ENCODE measurements at places on chromosomes 3 and 15.
A peak's percentile ranks its signal among the peaks of the same experiment; 100 is the strongest.

GRCh38 chr3:141193066-141193830 is 38.4 kb upstream of the PXYLP1 start:
- DNase-seq: no peak

DNA sequence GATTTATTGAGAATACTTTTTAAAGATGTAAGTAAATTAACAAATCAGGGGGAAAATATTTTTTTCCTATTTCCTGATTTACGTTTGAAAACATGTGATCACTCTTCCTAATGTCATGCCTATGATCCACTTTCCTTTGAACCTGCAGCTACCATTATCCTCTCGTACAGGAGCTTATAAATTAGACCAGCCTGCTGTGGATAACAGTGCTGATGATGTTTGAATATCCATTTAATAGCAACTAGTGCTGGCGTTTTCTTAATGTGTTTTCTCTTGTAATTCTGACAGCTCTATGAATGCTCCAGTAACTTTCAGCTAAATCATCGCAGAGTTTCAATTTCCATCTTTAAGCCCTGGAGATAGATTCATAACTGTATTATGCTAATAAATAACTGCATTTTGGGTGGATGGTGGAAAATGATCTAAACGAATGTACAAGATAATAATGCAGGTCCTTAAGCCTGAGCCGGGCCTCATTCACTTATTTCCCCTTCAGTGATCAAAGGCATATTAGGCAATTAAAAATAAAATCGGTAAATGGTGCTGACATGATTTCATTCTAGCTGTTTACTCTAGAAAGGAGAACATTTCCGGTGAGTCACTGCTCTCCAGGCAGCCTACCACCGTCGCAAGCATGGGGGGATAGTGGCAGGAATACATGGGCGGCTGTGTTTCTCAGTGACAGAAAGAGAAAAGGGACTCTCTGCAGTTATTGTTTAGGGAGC is 58.5 kb upstream of the SLC24A5 start:
- DNase-seq: peak; percentile 21

DNA sequence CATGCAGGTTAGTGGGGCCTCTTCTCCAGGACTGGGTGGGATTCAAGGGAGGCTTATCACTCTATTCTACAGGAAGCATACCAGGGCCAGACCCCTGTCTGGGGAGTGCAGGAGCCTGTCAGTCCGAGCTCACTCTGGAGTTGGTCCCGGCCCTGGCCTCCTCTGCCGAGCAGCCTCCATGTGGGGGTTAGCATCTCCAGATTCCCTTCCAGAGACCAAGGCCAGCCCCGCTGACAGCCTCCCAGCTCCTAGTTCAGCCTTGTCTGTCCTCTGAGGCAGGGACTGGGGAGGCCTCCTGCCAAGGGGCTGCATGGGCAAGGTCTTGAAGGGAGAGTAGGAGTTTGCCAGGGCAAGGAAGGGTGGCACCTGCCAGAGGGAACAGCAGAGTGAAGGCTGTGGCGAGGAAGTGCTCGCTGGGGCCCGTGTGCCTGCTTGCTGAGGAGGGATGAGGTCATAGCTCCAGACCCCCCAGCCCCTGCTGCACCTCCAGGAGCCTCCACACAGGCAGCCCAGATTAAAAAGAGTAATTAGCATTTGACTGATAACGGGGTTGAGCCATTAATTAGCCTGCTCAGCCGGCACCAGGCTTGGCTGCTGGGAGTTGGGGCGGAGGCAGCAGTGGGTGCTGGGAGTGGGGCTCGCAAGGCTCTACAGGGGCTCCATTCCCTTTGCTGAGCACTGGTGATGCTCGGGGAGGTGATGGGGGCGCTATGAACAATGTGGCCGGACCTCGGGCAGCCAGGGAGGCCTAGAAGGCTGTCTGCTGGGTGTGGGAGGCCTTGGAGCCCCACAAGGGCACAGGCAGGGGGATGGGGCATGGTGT is 54.3 kb downstream of the DNAJB8 start:
- DNase-seq: no peak

DNA sequence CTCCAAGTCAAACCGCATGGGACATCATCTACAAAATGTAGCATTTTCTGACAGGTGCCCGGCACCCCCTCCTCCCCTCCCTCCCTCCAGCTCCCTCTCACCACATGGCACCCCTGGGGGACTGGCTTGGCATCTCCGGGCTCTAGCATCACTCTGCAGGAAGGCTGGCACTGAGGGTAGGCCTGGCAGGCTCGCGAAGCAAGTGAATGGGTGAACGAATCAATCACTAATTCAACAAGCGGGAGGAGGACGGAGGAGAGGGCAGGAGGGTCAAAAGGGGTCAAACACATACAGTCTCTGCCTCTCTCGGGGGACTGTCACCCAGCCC is 155.7 kb downstream of the NUP210 start:
- DNase-seq: no peak

DNA sequence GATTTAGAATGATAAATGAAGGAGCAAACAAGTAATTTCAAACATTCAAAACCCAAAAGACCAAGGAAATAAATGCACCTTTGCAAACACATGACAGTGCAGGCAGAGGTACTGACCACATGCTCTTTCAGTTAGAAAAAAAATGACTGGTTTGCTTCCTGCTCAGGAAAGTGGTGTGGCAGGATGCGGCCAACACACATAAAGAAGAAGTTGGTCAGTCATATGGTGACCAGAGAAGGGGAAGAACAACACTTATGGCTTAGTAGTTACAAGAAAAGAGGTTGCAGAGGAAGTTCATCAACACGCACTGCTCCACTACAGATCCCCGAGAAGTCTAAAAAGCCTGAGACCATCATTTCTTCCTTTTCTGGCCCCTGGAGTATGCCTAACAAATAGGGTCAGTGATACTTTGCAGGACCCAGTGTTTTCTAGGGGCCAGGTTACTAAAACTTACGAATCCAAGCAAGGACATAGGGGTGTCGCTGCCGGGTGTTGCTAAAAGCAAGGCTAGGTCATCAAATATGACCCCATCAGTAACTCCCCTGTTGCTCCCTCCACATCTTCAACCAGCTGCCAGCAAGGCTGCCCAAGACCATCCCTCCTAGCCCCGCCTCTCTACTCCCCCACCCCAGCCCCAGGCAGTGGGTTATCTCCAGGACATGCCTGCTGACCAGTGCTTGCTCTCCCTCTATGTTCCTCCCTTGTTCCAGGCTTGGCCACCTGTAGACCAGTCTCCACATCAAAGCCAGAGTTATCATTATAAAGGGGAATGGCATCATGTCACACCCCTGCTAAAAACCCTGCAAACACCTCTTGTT is 11.2 kb downstream of the ATP8B4 start:
- no peak for DNase-seq

GRCh38 chr3:48180021-48180420 is 8.2 kb downstream of the CDC25A start:
- DNase-seq: no peak

DNA sequence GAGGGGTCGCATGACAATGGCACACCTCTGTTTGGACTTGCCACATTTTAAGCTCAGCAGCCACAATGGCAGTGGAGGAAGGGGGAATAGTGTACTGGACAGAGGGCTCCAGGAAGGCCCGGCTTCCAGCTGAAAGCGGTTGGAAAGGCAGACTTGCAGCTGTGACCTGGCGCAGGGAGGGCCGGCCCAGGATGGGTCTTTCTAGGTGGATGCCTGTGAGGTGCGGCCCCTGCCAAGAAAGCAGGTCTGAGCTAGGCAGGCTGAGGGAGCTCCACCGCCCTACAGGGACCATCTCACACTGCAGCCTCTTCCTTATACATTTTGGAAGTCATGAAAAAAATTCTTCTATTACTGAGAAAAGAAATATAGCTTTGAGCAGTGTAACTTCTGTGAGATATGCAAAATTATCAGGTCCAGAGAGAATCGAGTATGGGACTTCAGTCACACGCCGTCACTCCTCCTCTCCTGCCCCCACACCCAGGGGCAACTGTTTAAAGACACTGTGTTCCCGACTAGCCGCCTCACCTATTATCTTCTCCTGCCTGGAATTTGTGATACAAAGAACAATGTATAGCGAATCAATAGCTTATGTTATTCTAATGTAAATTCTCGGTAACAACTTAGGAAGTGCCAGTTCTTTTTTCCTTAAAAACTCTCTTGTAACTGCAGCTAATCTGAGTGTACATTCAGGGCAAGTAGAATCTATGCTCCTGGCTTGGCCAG is 331.0 kb downstream of the OCA2 start:
- DNase-seq: no peak

DNA sequence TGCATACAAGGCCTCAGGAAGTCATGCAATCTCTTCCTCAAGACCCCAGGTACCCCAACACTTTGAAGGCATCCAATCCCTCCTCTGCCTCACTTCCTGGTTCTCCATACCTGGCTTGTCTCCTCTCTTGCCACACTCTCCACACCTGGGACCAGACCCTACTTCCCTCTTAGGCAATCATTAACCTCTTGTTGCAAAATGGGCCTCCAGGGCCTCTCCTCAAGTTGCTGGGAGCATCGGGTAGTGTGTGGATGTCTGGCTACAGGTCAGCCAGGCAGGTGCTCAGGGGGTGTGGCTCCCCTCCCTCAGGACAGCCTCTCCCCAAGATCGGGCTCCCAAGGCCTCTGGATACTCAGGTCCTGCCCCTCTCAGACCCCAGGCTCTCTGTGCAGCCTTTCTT is 8.6 kb downstream of the PLA2G4E start:
- no peak for DNase-seq

- DNase-seq: no peak
Measured at GRCh38 chr15:85685356-85685755, 109.4 kb downstream of the KLHL25 start.

GRCh38 chr15:90436952-90437351 is 48.9 kb downstream of the IQGAP1 start:
- no peak for DNase-seq

DNA sequence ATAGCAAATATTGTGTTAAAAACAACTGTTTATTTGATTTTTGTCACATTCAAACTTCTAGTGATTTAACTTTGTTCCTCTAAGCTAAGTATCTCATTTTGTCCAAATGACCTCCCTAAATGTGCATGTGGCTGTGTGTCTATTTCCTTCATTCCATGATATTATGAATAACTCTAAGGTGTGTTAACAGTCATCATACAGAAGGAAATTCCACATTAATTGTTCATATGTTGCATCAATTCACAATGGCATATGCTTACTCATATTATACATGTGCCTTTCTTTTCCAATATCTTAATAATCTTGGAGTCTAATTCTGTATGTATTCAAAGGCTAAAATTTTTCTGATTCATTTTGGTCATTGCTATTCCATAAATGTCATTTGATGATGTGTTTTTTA is 186.4 kb downstream of the WDR72 start:
- DNase-seq: no peak

DNA sequence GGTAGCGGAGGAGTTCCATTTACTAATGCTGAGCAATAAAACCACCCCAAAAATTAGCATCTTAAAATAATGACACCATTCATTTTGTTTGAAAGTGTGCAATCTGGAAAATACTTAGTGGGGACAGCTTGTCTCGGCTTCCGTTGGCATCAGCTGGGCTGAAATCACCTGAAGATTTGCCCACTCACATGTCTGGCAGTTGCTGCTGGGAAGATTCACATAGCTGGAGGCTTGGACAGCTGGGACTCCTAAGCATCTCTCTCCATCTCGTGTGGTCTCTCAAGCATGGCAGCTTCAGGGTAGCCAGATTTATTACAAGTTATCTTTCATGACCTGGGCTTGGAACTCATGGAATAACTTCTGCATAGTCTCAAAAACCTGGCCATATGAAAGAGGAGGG is 38.4 kb upstream of the BFSP2 start:
- DNase-seq: no peak

GRCh38 chr15:57343048-57343447 is 33.3 kb upstream of the CGNL1 start:
- DNase-seq: no peak

DNA sequence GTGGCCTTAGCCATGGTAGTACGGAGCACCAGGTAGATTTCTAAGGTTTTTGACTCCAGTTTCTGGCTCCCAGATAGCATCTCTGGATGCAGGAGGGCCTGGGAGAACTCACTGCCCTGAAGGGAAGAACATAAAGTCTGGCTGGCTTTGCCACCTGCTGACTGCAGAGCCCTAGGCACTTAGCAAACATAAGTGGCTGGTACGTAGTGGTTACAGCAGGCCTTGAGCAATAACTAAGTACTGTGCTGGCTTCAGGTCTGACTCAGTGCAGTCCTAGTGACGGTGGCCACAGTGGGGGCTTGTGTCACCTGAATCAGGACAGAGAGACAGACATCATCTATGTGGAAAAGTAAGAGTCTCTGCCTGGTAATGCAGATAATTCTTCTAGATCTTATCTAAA is 871.1 kb downstream of the PDCD6IP start:
- DNase-seq: no peak

- DNase-seq: no peak
Measured at GRCh38 chr3:147422601-147423536, 13.7 kb downstream of the ZIC1 start.

- DNase-seq: peak; percentile 59
Measured at GRCh38 chr3:70716832-70717231, 404.4 kb upstream of the MDFIC2 start.

- no peak for DNase-seq
Measured at GRCh38 chr15:36449084-36449661, 130.3 kb upstream of the CDIN1 start.

GRCh38 chr15:39172380-39173281 is 408.2 kb upstream of the THBS1 start:
- DNase-seq: peak; percentile 77

DNA sequence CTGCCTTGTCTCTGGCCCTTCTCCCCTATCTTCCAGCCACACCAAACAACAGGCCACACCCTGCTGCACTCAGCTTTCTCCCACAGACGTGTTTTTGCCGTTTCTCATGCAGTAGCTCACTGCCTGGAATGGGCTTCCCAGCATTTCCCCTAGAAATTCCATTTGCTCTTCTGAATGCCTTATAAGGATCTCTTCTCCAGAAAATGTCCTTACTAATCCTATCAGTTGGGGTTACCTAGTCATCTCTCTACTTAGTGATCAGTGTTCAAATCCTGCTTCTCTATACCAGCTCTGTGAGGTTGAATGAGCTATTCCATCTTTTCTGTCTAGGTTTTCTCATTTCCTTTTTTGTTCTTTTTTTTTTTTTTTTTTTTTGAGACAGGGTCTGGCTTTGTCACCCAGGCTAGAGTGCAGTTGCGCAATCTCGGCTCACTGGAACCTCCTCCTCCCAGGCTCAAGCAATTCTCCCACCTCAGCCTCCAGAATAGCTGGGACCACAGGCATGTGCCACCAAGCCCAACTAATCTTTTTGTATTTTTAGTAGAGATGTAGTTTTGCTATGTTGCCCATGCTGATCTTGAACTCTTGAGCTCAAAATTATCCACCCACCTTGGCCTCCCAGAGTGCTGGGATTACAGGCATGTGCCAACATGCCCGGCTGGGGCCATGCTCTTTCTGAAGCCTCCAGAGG is 98.2 kb upstream of the CHD2 start:
- DNase-seq: peak; percentile 96

GRCh38 chr3:141426404-141427034 is 58.2 kb downstream of the ZBTB38 start:
- peak; percentile 69 for DNase-seq

GRCh38 chr3:58005669-58006068 is 2.6 kb upstream of the FLNB start:
- DNase-seq: peak; percentile 61

GRCh38 chr3:149307435-149307783 is 26.0 kb downstream of the TM4SF18 start:
- DNase-seq: no peak

DNA sequence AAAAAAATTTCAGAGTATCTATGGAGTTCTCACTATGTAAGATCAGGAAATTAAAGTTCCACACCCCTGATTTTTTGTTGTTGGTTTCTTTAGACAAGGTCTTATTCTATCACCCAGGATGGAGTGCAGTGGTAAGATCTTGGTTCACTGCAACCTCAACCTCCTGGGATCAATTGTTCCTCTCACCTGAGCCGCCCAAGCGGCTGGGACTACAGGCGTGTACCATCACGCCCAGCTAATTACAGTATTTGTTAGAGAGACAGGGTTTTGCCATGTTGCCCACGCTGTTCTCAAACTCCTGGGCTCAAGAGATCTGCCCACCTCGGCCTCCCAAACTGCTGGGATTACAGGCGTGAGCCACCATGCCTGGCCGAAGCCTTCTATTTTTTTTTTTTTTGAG is 12.4 kb downstream of the QRICH1 start:
- DNase-seq: no peak
